Activated CD8-positive, alpha-beta T cell treated with anti-CD3 and anti-CD28 coated beads, Interleukin-2, amount 10 ng/mL, durations not matched to agents 7 days and 5 days (primary cell): ENCODE measurements at places on chromosomes 1 and 21. TPM values are rescaled to one million over a fixed set of nuclear protein-coding genes. Genes with fewer than 3 reads are reported as not detected.

The NDC1 gene
- 27.8 TPM for total RNA-seq

The BGLAP gene
- 2.8 TPM for total RNA-seq

The ATP1A2 gene
- total RNA-seq = not detected

The CDK11B gene
- 35.4 TPM for total RNA-seq

The TRABD2B gene
- not detected for total RNA-seq

The SYNC gene
- not detected for total RNA-seq

The SLAMF6 gene
- total RNA-seq = 24.7 TPM

- peaks cover 18% of the 10 kb centered on the region for H3K4me1 ChIP-seq
- no peak overlapping the region for H3K4me3 ChIP-seq
- H3K27ac ChIP-seq = peak overlapping the region; percentile 31
- H3K36me3 ChIP-seq = no peaks in the 10 kb centered on the region
Observed at GRCh38 chr1:210446479-210446878, 117.8 kb downstream of the HHAT start.

- no peak for DNase-seq
- peaks cover 48% of the 10 kb centered on the region for H3K36me3 ChIP-seq
- peaks cover 23% of the 10 kb centered on the region for H3K4me1 ChIP-seq
- no peak overlapping the region for H3K4me3 ChIP-seq
Observed at GRCh38 chr1:193431265-193431977, 245.0 kb upstream of the B3GALT2 start.

DNA sequence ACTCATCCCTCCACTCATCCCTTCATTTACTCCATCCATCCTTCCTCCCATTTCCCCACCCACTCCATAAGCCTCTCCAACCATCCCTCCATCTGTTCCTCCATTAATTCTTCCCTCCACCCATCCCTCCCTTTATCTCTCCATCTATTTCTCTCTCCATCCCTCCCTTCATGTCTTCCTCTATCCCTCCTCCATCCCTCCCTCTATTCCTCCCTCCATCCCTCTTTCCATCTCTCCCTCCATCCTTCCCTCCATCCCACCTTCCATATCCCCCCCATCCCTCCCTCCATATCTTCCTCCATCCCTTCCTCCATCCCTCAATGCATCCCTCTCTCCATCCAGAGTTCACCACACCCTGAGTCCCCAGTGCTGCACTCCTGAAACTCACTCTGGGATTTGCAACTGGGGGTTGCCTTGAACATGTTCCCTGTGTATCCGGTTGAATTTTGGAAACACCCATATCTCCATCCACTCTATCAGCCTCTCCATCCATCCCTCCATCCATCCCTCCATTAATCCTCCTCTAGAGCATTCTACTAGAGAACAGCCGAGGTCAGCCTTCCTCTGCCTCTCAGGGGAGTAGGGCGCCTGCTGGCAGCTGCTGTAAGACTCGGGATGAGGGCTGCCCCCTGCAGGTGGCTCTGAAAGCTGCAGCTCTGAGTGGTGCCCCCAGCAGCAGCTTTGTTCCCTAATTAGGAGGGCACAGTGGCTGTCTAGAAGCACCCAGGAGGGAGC is 39.4 kb downstream of the ABCG1 start:
- no peak overlapping the region for H3K4me3 ChIP-seq
- H3K4me1 ChIP-seq = peaks cover 18% of the 10 kb centered on the region
- H3K36me3 ChIP-seq = no peaks in the 10 kb centered on the region

DNA sequence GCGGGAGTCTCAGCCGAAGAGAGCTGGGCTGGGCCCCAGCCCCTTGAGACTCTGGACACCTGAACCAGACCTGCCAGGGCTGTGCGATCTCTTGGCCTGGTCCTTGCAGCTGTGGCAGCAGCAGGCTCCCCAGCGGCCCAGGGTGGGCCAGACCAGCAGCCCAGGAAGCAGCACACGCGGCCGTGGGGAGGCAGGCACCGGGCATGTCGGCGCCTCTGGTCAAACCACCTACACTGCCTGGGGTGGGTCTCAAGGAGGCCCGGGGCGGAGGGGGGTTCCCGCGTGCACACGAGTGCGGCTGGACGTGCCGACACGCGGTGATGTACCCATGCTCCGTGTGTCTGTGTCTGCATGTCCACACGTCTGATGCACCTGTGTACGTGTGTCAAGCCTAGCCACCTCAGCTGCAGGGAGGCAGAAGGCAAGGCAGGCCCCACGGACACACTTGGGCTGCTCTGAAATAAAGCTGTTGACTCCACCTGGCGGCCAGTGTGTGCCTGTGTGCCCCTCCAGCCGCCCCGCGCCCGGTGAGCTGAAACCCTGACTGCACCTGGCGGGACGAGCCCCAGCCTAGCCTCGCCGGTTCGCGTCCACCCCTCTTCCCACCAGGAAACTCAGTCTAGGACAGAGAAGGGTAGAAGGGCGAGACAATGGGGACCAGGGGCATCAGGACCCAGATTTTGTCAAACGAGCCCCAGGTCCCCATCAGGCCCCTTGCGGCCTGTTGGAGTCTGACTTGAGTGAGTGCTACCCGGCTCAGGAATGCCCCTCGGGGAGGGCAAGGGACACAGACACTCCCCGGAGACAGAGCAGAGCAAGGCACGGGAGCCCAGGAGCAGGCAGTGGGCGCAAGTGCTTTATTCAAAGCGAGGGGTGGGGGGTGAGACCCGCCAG is 11.6 kb downstream of the SCNN1D start:
- H3K27me3 ChIP-seq = no peaks in the 10 kb centered on the region
- DNase-seq = peak; percentile 78
- no peak overlapping the region for H3K27ac ChIP-seq

- H3K36me3 ChIP-seq = peaks cover 41% of the 10 kb centered on the region
- no peak for DNase-seq
- no peak overlapping the region for H3K4me3 ChIP-seq
Observed at GRCh38 chr1:27832762-27833161, 2.2 kb downstream of the PPP1R8 start.

- no peak overlapping the region for H3K4me3 ChIP-seq
- DNase-seq = no peak
- peaks cover 13% of the 10 kb centered on the region for H3K4me1 ChIP-seq
- H3K27ac ChIP-seq = no peak overlapping the region
- no peaks in the 10 kb centered on the region for H3K27me3 ChIP-seq
- peaks cover 5% of the 10 kb centered on the region for H3K36me3 ChIP-seq
Observed at GRCh38 chr1:243726806-243727502, 123.1 kb downstream of the AKT3 start.

- H3K27me3 ChIP-seq = no peaks in the 10 kb centered on the region
- H3K4me1 ChIP-seq = peaks cover 41% of the 10 kb centered on the region
- peaks cover 67% of the 10 kb centered on the region for H3K36me3 ChIP-seq
- H3K27ac ChIP-seq = peak overlapping the region; percentile 46
- H3K4me3 ChIP-seq = no peak overlapping the region
- DNase-seq = no peak
Observed at GRCh38 chr21:17802572-17802971, 16.6 kb downstream of the C21orf91 start.

DNA sequence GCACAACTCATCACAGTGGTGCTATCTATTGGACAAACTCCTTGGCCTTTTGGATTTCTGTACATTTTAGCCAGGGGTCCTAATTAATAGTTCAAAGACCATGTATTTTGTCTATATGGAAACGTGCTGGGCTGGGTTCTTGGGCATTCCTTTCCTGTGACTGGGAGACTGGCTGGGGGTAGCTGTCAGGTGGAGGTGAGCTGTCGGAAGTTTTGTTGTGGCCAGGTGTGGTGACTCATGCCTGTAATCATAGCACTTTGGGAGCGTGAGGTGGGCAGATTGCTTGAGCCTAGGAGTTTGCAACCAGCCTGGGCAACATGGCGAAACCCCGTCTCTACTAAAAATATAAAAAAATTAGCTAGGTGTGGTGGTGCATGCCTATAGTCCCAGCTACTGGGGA is 392.4 kb downstream of the RPS6KC1 start:
- no peak for DNase-seq
- H3K27me3 ChIP-seq = no peaks in the 10 kb centered on the region
- H3K27ac ChIP-seq = no peak overlapping the region
- H3K4me3 ChIP-seq = no peak overlapping the region

DNA sequence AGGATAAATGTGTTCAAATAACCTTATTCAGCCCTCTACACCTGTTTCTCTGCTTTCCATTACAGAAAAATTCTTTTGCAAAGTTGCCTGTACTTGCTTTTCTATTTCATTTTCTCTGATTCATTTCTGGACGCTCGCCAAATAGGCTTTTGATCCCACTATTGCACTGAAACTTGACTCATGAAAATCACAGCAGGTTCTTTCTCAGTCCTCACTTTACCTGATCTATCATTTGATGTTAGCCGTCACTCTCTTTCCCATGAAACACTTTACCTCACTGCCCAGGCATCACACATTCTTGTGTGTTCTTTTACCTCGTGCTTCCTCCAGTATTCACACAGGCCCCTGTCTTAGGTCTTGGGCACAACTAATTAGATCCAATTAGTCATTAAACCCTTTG is 26.2 kb downstream of the HSPA13 start:
- H3K36me3 ChIP-seq = no peaks in the 10 kb centered on the region
- H3K27me3 ChIP-seq = peaks cover 16% of the 10 kb centered on the region
- H3K4me1 ChIP-seq = no peaks in the 10 kb centered on the region
- no peak for DNase-seq
- H3K4me3 ChIP-seq = no peak overlapping the region

- DNase-seq = peak; percentile 21
- no peak overlapping the region for H3K4me3 ChIP-seq
- no peak overlapping the region for H3K27ac ChIP-seq
- no peaks in the 10 kb centered on the region for H3K36me3 ChIP-seq
- H3K4me1 ChIP-seq = no peaks in the 10 kb centered on the region
Observed at GRCh38 chr1:58392083-58392482, 154.4 kb downstream of the OMA1 start.

DNA sequence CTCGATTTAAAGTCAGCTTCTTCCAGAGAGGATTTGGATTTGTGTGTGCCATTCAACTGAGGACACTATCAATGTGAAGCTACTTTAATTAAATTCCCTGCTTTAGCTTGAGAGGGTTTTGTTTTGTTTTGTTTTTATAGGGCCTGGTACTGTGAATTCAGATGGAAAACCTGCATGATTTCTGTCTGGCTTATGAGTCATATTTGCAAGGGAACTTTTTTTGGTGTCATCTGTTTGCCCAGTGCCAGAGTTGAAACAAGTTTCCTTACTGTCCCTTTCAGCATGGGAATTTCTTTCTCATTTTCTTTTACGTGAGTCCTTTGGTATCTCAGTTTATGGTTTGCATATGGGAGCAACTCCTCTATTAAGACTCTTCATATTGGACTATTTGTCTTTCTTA is 194.6 kb downstream of the GREM2 start:
- H3K27me3 ChIP-seq = no peaks in the 10 kb centered on the region
- no peak overlapping the region for H3K27ac ChIP-seq
- no peak overlapping the region for H3K4me3 ChIP-seq
- DNase-seq = no peak

- H3K4me1 ChIP-seq = no peaks in the 10 kb centered on the region
- H3K4me3 ChIP-seq = no peak overlapping the region
- no peak overlapping the region for H3K27ac ChIP-seq
- H3K36me3 ChIP-seq = no peaks in the 10 kb centered on the region
- H3K27me3 ChIP-seq = no peaks in the 10 kb centered on the region
Observed at GRCh38 chr1:233981042-233981675, 76.7 kb downstream of the SLC35F3 start.

- no peak for DNase-seq
- peaks cover 6% of the 10 kb centered on the region for H3K36me3 ChIP-seq
- H3K27ac ChIP-seq = no peak overlapping the region
- no peak overlapping the region for H3K4me3 ChIP-seq
- peaks cover 2% of the 10 kb centered on the region for H3K27me3 ChIP-seq
- H3K4me1 ChIP-seq = peaks cover 8% of the 10 kb centered on the region
Observed at GRCh38 chr1:205301842-205302588, 19.5 kb downstream of the NUAK2 start.

DNA sequence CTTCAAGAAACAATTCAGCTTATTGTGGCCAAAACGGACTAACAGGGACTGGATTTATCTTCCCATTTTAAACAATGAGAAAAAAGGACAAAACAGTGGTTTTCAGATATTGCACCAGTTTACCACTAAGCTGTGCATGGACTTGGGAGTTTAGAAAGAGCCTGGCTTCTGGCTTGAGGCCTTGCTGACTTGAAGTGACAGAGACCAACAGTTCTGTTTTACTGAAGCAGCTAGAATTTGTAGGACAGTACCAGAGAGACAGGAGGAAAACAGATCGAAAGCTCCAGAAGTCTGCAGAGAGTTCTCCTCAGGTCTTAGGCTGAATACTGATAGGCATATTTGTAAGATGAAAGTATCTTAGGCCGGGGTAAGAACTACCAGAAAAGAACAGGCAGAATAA is 20.5 kb downstream of the FCRL4 start:
- H3K27me3 ChIP-seq = peaks cover 16% of the 10 kb centered on the region
- H3K4me3 ChIP-seq = no peak overlapping the region
- H3K36me3 ChIP-seq = no peaks in the 10 kb centered on the region
- no peak for DNase-seq
- H3K27ac ChIP-seq = no peak overlapping the region

DNA sequence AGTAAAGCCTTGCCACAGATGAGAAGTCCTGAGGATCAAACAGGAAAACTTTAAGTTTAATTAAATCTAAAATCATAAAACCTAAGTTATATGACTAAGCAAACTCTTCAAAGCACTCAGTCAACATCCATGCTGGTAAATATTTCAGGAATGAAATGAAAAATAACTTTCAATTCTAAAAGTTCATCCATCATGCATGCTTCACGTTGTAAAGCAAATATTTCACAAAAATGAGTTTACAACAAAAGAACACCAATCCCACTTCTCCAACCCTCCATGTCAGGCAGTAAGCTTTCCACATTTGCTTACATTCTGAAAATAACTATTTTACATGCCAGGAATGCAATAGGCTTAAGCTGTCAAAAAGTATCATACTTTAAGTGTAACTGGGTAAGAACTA is 16.8 kb downstream of the APP start:
- no peak overlapping the region for H3K4me3 ChIP-seq
- H3K36me3 ChIP-seq = no peaks in the 10 kb centered on the region
- no peaks in the 10 kb centered on the region for H3K27me3 ChIP-seq

DNA sequence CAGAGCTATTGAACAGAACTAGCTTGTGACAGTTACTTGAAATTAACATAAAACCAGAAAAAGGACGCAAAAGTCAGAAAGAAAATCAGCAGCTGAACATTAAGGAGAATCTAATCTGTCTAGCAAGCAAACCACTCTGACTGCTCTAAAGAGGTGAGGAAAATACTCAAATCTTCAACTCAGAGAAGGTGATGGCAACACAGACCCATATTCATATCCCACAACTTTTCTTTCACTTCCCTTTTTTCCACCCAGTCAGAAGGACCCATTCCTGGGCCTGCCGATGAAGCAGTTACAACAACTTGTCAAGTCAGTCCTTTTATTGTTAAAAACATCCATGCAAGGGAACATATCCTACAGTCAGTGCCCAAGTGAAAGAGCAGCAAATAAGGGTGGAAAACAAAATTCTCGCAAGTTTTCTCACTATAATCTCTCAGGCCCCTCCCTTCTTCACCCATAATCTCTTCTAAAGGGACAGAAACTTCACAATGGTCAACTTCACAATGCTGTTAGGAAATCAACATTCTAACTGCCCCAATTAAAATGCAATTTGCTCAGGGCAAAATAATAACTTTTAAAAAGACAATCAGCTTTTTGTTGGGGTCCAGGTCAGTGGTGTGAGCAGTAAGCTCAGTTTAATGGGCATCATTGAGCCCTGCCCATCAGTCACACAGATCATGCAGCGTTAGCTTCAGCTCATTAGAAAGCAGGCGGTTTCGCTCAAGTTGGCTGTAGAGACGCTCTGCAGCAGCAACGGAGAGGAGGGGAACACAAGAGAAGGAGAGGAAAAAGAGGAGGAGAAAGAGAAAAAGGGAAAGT is 3.6 kb upstream of the NUP210L start:
- H3K27me3 ChIP-seq = no peaks in the 10 kb centered on the region
- no peak for DNase-seq
- H3K36me3 ChIP-seq = peaks cover 92% of the 10 kb centered on the region
- peaks cover 79% of the 10 kb centered on the region for H3K4me1 ChIP-seq
- H3K27ac ChIP-seq = peak overlapping the region; percentile 94
- H3K4me3 ChIP-seq = peak overlapping the region; percentile 66
